ENCODE measurements at places on chromosomes 7 and 10.

DNA sequence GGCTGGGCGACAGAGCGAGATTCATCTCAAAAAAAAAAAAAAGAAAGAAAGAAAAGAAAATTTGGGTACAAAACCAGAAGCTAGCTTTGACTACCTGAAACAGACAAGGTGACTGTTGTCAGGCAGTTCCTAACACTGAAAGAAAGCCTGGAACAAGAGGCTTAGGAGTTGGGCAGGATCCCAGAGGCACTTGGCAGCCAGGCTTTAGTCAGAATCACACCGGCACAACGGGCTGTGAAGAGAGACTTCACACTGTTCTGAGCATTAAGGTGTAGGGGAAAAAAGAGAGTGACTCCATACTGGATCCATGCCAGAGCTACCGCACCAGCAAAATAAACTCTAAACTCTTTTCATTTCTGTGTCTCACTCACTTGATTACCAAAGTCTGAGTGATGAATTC, 130.8 kb downstream of the ZNF467 start:
- no peak for DNase-seq

GRCh38 chr7:123719197-123719721, 29.5 kb downstream of the WASL start:
- DNase-seq, result no peak

GRCh38 chr10:43683451-43684291, 35.0 kb upstream of the ZNF32 start:
- DNase-seq, result no peak

DNA sequence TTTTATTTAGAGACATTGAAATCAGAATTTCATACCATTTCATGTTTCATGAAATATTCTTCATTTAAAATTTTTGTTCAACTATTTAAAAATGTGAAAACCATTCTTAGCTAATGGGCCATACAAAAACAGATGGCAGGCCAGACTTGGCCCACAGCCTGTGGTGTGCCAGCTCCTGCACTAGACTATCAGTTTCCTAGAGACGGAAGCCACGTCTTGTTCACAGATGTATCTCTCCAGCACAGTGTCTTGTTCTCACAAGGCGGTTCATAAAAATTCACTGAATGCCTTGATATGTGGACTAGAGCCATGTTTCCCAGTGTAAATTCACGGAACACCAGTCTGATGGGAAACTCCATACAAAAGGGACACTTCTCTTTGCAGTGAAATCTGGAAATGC, 216.0 kb downstream of the KCNMA1 start:
- DNase-seq, result no peak

- DNase-seq, result no peak
These were observed 252.2 kb downstream of the CALN1 start for GRCh38 chr7:72159911-72160310.

- DNase-seq, result no peak
These were observed 17.0 kb upstream of the WAPL start for GRCh38 chr10:86538547-86538946.

- no peak for DNase-seq
These were observed 45.4 kb downstream of the SLC13A1 start for GRCh38 chr7:123154231-123154860.

DNA sequence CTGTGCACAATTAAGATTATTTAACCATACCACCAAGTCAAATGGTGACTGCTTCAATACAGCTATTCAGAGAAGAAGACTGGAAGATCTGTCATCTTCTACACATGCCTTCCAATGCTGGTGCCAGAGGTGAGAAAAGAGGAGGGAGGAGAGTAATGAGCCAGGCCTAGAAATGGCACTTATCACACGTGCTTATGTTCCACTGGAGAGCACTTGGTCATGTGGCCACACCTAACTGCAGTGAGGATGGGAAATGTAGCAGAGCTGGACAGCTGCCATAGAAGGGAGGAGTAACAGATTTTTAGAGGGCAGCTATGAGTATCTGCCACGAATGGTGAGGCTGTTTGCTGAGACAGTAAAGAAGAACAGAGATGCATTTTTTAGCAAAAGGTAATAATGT, 77.1 kb downstream of the MPLKIP start:
- no peak for DNase-seq

GRCh38 chr7:88358526-88358838, 51.8 kb upstream of the STEAP4 start:
- no peak for DNase-seq

DNA sequence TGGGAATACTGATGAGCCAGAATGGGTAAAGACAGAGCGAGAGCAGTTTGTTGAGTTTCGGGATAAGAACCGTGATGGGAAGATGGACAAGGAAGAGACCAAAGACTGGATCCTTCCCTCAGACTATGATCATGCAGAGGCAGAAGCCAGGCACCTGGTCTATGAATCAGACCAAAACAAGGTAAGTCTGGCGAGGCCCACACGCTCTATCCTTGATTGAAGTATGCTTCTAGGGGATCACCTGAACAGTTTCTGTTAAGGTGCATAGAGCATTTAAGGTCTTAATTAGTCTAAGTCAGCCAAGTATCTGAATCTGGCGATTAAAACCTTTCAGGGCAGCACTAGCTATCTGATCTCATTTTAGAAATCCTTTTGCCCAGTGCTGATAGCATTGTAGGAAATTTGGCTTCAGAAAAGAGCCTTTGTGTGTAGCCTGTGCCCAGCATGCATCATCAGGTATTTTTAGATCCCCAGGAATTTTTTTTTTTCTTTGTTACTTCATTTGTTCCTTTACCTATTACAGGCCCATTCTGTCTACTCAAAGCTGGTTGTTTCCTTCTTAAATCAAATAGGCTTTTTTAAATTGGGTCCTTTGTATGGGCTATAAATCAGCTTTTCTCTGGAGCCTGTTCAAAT, 8.0 kb downstream of the OPN1SW start:
- no peak for DNase-seq

DNA sequence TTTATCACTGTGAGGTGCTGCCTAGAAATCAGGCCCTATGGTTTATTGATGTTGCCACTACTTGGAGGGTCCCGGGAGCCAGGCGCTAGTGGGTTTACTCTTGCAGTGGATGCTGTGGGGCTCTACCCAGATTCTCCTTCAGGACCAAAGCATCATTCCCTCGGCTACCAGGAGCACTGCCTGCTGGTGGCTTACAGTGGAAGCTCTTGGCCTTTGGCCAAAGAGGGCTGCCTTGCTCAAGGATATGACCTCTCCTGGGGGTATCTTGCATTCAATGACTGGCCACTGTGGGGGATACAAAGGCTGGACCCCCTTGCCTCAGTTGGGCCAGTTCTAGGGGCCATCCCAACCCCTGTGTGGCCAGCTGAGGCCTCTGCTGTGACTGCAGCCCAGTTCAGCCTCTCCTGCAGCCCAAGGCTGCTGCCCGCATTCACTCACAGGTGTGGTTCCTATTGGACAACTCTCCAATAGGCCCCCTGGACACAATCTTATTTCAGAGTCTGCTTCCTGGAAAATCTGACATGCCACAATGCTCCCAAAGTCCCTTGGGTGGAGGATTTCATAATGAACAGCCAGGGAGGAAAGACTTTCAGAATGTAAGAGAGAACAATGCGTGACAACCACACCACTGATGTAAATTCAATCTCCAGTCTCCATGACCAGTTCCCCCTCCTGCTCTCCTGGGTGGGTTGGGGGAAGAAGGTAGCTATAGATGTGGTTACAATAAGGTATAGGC, 196.3 kb downstream of the SNX10 start:
- DNase-seq, result no peak

GRCh38 chr7:132276976-132277725, 299.1 kb downstream of the PLXNA4 start:
- DNase-seq, result no peak

DNA sequence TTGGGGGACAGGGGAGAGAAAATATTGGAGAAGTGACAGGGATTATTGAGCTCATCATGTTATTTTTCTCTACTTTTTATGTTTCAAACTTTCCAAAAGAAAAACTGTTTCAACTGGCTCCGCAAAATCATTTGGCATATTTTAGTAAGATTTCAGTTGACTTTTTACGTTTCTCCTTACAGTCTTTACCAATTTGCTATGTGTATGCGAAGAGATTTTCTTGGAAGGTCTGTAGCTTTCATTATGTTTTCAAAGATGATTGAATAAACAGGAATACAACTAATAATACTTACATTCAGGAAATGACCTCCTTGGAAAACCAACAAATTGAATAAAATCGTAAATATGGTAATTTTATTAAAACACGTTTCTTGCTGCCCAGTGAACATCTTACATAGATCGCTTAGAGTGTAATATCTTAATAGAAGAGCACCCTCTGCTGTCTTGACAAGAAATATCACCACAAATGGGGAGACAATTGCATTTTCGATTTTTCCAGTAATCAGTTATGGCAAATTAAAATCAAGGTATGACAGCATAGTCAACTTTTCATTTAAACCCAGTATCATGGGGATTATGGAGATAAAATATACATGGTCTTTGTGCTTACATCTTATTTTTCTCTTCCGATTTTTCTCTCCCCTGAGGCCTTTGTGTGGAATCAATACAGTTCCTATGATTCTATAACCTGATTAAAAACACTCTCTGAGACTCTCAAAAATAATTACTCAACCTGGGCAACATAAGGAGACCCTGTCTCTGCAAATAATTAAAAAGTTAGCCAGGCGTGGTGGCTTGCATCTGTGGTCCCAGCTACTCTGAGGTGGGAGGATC, 43.1 kb downstream of the MBL2 start:
- DNase-seq, result no peak

- no peak for DNase-seq
These were observed 343.7 kb upstream of the GALNT17 start for GRCh38 chr7:70788276-70788675.

- DNase-seq, result no peak
These were observed 138.8 kb downstream of the PRPF18 start for GRCh38 chr10:13725594-13725993.

DNA sequence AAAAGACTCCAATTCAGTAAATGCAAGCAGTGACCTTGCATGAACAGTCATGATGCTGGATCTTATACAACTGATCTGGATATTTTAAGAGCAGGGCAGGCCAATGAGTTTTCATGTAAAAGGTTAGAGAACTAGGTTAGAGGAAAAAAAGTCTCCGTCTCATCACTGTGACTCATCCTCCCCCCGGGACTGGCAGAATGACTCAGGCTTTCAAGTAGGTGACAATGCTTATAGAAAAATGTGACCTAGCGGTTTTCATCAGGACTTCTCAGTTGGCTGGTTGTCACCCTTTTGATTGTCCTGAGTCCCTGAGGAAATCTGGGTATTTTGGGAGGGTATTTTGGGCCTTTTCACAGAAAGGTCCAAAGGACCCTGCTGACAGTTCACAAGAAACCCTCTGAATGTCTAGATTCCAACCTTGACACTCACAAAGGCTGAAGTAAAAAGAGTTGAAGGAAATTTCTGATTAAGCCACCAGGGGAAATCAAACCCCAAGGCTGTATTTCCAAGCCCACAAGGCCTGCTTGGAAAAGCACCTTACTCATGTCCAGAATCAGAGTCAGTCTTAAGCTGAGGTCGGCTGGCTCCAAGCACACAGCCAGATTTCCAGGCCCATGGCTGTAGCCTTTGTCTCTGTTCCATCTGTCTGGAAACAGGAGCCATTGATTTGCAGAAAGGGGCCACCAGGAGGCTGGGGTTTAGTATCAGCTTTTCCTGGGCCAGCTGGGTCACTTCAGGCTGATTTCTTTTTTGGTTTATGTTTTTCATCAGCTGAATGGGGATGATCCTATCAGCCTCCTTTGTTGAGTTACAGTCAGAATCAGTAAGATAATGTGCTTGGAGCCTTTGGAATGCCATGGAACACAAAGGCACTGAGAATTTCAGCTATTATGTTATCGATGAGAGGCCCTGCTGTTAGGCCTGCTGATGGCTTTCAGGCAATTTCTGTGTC, 226.4 kb upstream of the HABP2 start:
- DNase-seq, result no peak

DNA sequence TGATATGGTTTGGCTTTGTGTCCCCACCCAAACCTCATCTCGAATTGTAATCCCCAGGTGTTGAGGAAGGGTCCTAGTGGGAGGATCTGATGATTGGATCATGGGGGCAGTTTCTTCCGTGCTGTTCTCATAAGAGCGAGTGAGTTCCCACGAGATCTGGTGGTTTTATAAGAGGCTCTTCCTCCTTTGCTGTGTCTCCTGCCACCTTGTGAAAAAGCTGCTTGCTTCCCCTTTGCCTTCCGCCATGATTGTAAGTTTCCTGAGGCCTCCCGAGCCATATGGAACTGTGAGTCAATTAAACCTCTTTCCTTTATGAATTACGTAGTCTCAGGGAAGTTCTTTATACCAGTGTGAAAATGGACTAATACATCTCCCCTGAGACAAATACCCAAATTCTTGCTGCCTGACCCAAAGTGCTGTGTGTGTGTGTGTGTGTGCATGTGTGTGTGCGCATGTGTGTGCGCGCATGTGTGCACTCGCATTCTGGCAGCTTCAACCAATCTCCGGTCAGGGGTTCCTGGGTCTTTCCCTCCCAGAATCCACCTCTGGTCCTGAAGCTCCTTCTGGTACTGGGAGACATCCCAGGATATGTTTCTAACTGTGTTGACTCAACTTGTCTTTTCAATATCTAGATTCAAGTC, 98.1 kb upstream of the LRRC4 start:
- DNase-seq, result no peak
